ENCODE measurements at places on chromosomes 1 and 21. TPM values are rescaled to one million over a fixed set of nuclear protein-coding genes. Genes with fewer than 3 reads are reported as not detected.

ADGRB2 gene
- 34.8 TPM for total RNA-seq

CCDC181 gene
- 0.39 TPM for total RNA-seq

CD1D gene
- not detected for total RNA-seq

UBASH3A gene
- total RNA-seq, result 0.33 TPM

LIN28A gene
- 0.64 TPM for total RNA-seq

SPATA17 gene
- 0.51 TPM for total RNA-seq

AKNAD1 gene
- total RNA-seq, result 0.26 TPM

FAM43B gene
- 3.0 TPM for total RNA-seq

Measured in Panc1 (cell line).